ENCODE measurements at places on chromosomes 3 and 15.

DNA sequence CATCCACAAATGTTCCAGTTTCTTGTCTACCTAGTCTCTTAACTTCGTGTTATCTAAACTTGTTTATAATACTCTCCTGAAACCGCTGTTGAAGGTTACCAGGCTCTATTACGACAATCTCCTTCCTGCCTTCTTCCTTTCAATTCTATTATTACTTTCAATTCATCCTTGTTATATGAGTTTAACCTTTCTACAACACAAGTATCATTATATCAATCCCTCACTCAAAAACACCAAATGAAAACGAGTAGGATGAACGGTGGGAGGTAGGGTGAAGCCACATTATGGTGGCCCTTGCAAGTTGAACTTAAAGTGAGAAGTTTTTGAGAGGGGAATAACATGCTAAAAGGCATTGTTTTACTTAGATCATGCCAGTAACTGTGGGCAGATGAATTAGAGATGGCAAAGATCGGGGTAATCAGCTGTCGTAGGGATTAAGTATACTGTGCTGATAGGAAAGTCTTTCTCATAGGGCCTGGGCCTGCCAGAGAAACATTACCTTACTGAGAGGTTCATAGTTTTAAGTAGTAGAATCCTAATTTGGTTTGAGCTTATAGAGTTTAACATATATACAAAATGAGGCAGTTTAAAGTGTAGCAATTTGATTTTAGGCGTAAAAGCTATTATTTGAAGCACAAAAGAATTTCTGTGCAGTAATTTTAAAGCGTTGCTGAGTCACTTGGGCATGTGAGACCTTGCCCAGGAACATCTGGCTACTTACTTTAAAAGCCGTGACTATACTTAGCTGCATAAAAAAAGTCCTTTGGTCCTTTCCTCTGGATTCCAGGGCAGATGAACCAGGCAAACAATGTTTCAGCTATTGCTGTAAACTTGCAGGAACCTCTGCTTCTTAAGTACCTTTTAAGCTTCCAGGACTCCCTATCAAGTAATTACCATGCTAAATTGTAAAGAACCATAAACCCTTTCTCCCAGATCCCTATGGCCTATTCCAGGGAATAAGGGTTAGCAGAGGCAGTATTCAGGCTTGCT lies 3.3 kb upstream of the CEP97 start:
- no peak for DNase-seq

DNA sequence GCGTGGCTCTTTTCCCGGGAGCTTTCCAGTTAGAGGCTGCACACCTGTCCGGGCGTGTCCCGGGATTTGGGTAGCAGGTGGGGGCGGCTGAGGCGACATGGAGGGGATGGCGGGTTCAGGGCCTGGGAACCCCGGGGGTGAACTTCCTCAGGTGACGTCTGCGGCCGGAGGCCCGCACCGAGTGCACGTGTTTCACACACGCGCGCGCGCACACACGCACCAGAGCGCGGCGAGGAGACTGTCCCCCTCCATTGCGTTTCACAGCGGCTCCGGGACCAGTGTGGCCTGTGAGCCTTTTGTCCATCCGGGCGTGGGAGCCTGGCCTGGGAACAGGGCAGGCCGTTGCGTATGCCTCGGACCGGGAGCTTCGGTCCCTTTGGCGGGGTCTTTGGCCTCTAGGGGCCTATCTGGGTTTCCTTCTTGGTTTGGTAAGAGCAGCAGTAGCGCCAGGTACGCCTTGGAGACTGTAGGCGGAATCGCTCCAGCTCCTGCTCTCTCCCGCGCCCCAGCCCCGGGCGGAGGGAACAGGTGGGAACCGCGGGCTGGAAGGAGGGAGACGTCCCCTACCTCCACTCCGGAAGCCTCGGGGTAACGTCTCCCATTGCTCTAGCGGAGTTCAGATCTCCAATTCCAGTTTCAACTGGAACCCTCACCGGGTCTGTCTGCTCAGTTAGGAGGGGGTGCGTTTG lies 220.0 kb downstream of the MEIS2 start:
- no peak for DNase-seq

- no peak for DNase-seq
Observed at GRCh38 chr15:80823995-80824394, 44.8 kb downstream of the CEMIP start.

DNA sequence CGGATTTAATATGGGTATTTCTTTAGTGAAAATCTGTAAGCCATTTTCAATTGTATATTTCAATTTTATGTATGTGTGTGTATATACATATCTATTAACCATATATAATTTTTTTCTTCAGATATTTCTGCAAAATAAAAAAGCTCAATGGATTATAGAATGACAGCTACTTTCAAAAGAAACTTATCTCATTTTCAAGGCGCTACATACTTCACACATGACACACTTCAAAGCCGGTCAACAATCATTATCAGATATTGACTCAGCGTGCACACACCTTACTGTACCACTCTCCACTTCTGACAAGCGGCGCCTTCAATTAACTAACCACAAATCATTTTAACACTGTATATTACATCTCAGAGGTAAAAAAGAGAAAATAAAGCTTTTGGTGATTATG lies 39.6 kb downstream of the ATP13A3 start:
- DNase-seq, result no peak

- no peak for DNase-seq
Observed at GRCh38 chr3:29639578-29640290, 358.9 kb downstream of the RBMS3 start.

GRCh38 chr3:179760944-179761343 lies 108.1 kb downstream of the USP13 start:
- no peak for DNase-seq

GRCh38 chr3:46935989-46936558 lies 40.5 kb downstream of the CCDC12 start:
- no peak for DNase-seq

DNA sequence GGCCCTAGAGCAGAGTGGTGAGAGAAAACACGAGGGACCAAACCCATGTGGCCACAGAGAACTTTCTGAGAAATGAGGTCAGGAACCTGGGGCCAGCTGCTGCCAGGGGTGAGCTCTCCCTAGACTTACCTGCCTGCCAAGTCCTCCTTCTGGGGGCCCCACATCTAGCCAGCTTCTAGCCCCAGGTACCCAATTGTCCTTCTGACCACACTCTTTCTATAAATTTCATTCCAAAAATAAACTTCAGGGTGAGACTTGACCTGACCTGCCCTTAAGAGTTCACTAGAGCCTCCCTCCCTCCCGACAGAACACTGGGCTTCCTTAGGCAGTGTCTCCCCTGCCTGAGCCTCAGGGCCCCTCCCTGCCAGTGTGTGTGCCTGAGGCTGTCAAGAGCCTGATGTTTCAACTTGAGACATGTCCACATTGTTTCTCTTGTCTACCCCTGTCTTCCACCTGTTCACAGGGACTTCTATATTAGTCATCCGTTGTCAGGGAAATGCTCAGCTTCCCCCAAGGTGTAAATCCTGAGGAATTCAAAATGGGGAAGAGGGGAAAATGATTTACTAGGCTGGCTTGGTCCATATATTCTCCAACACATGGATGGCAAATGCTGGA lies 312.8 kb upstream of the TLE3 start:
- DNase-seq, result no peak

GRCh38 chr15:39296955-39297354 lies 283.9 kb upstream of the THBS1 start:
- no peak for DNase-seq

DNA sequence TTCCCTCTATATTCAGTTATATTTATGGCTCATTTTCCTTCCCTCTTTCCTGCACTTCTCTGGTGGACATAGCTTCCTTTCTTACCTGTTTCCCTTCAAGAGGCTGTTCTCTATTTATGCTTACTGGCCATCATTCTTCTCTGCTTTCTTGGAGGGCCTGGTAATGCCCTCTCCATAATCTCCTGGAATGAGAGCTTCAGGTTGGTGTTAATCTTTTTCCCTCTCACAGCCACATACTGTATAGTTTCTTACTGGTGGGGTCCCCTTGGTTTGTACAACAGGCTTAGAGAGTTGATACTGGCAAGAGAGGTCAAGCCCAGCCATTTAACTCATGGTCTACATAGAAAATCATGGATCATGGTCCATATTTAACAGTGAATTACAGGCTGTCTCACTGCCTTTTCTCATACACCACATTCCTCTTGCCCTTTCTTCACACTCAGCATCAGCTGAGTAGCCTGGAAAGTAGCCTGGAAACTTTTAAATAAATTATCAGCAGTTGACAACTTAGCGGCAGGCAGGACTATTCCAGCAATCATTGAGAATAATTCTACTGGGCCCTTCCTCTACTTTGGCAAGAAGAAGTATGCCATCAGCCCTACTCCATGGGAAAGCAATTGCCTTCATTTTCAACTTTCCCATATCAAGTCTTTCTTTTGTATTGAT lies 38.0 kb upstream of the DPH6 start:
- DNase-seq, result no peak

Measured in fibroblast of skin of left quadriceps (primary cell).